ENCODE measurements at places on chromosomes 7 and 10. TPM values are rescaled to one million over a fixed set of nuclear protein-coding genes. Genes with fewer than 3 reads are reported as not detected.

GRCh38 chr7:82481499-82482097 lies 38.0 kb upstream of the CACNA2D1 start:
- H3K36me3 ChIP-seq, result no peaks in the 10 kb centered on the region
- H3K4me1 ChIP-seq, result no peaks in the 10 kb centered on the region
- H3K27ac ChIP-seq, result no peak overlapping the region
- DNase-seq, result peak; percentile 53
- no peaks in the 10 kb centered on the region for H3K27me3 ChIP-seq

- H3K27me3 ChIP-seq, result no peaks in the 10 kb centered on the region
- no peak for DNase-seq
- no peaks in the 10 kb centered on the region for H3K4me1 ChIP-seq
- no peaks in the 10 kb centered on the region for H3K36me3 ChIP-seq
- no peak overlapping the region for H3K4me3 ChIP-seq
Observed at GRCh38 chr10:132001238-132001972, 19.7 kb upstream of the BNIP3 start.

DNA sequence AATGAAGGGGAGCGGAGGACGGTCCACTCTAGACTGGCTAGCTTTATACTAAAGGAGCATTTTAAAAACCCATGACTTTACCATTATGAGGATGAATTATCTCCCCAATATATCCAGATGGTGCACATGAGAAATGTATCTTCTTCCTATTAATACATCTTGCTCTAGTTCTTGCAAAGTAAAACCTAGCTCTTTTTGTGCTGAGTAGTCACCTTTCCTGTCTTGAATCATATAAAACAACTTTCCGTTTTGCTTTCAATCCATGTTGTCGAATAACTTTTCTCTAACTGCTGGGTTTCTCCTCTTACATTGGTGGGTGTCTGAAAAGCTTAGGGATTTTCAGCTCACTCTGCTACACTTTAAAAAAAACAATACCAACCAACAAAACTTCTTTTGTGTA lies 96.3 kb upstream of the TAC1 start:
- H3K27me3 ChIP-seq, result no peaks in the 10 kb centered on the region
- H3K4me3 ChIP-seq, result no peak overlapping the region
- H3K4me1 ChIP-seq, result no peaks in the 10 kb centered on the region
- H3K27ac ChIP-seq, result no peak overlapping the region
- no peak for DNase-seq

- no peaks in the 10 kb centered on the region for H3K27me3 ChIP-seq
- peak overlapping the region; percentile 11 for H3K27ac ChIP-seq
- peak; percentile 66 for DNase-seq
- no peak overlapping the region for H3K4me3 ChIP-seq
- H3K36me3 ChIP-seq, result no peaks in the 10 kb centered on the region
Observed at GRCh38 chr7:92916770-92917224, 80.4 kb upstream of the CDK6 start.

DNA sequence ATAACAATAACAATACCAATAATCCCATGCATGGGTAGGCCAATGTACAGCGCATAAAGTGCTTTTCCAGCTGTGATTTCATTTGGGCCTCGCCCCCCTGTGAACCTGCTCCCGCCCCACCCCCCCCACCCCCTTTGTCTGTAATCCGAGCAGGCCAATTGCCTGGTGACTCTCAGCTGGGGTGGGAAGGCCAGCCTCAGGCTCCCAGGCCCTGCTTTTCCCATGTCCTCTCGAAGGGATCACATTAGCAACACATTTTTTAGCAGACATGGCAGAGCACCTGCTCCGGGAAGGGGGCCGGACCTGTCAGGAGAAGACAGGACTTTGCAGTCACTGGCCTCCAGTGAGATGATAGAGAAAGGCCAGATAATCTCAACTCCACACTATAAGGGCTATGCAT lies 439.3 kb downstream of the RPS24 start:
- no peak for DNase-seq
- no peaks in the 10 kb centered on the region for H3K27me3 ChIP-seq
- H3K4me3 ChIP-seq, result no peak overlapping the region
- no peaks in the 10 kb centered on the region for H3K4me1 ChIP-seq

DNA sequence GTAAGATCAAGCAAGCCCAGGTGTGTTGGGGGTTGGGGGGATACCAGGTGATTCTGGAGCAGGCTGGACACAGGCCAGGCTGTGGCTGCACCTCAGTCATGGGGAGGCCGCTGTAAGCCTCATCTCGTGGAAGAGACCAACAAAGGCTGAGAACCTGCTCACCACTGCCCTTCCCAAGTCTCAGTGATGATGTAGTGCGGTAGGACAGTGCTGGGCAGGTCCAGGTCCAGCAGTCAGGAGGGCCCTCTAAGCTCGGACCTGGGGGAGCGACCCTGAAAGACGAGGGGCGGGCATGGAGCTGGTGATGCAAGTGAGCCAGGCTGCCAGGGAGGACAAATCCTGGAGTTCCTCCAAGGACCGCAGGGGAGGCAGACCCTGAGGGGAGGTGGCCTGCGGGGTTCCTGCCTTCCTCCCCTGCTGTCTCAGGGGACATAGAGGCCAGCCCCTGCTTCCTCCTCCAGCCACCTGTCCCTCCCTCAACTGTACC lies 3.3 kb upstream of the PWWP2B start:
- no peak overlapping the region for H3K27ac ChIP-seq
- H3K4me1 ChIP-seq, result no peaks in the 10 kb centered on the region
- H3K36me3 ChIP-seq, result no peaks in the 10 kb centered on the region
- H3K27me3 ChIP-seq, result 0 out of 2 replicates have a peak, but pooled peaks cover 3% of the 10 kb centered on the region

Gene EPHA1
- 0.32 TPM for total RNA-seq

DNA sequence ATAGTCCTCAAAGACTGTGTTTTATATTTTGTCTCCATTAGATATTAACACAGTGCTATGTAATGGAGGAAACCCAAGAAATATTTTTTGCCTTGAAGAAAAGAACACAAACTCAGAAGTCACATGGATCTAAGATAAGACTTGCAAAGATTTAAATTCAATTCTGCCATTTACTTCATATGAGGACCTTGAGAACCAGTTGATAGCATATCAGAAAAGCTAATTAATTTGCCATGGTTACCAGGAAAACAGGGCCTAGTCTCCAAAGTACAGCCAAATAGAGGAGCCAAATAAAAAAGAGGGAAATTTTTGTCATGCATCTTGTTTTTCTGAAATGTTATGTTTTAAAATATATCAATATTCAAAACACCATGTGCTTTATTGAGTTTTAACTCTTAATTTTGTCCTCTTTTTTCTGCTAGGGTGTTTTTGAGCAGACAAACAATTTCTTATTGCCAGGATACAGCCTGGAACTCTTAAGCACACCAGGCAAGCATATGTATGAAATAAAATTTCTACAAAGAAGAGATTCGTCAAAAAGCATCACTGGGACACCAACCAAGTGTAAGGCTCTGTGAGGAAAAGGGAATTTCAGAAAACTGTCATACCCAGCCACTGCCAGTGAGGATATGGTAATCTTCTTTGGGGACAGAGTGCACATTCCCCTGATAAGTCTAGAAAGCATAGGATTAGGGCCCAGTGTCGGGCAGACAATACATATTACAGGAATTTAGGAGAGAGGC lies 10.6 kb upstream of the TOMM7 start:
- H3K4me1 ChIP-seq, result peaks cover 10% of the 10 kb centered on the region
- no peak overlapping the region for H3K4me3 ChIP-seq
- H3K27me3 ChIP-seq, result no peaks in the 10 kb centered on the region
- no peaks in the 10 kb centered on the region for H3K36me3 ChIP-seq
- H3K27ac ChIP-seq, result no peak overlapping the region
- no peak for DNase-seq

GRCh38 chr10:35150308-35150707 lies 23.7 kb downstream of the CREM start:
- no peak overlapping the region for H3K4me3 ChIP-seq
- no peaks in the 10 kb centered on the region for H3K36me3 ChIP-seq
- H3K27ac ChIP-seq, result no peak overlapping the region
- no peaks in the 10 kb centered on the region for H3K4me1 ChIP-seq
- no peak for DNase-seq
- no peaks in the 10 kb centered on the region for H3K27me3 ChIP-seq

DNA sequence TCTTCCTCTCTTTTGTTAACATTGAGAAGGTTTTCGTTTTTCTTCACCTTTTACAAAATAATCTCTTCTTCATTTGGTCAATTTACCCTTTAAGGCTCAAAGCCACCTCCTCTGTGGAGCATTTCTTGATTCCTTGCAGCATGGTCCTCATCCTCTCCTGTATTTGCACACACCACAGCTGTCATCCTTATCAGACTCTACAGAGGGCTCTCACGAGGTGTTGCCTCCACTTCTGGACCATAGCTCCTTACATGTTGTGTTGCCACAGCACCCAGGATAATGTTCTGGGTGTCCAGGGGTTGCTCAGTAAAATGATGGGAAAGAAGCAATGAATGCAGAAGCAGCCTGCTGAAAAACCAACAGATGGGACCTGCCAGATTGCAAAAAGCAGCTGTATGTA lies 192.8 kb downstream of the SH2D4B start:
- H3K4me3 ChIP-seq, result no peak overlapping the region
- no peaks in the 10 kb centered on the region for H3K4me1 ChIP-seq
- no peak overlapping the region for H3K27ac ChIP-seq
- no peaks in the 10 kb centered on the region for H3K27me3 ChIP-seq
- H3K36me3 ChIP-seq, result no peaks in the 10 kb centered on the region
- DNase-seq, result no peak

- H3K27me3 ChIP-seq, result no peaks in the 10 kb centered on the region
- no peaks in the 10 kb centered on the region for H3K36me3 ChIP-seq
- no peak overlapping the region for H3K27ac ChIP-seq
Observed at GRCh38 chr7:85478530-85478929, 291.7 kb upstream of the SEMA3D start.

Gene STRIP2
- total RNA-seq, result 16.7 TPM

- H3K27me3 ChIP-seq, result peaks cover 18% of the 10 kb centered on the region
- DNase-seq, result peak; percentile 56
- no peak overlapping the region for H3K27ac ChIP-seq
Observed at GRCh38 chr7:155796381-155797261, 15.6 kb downstream of the SHH start.

GRCh38 chr7:33012364-33012763 lies 50.2 kb downstream of the NT5C3A start:
- H3K4me3 ChIP-seq, result no peak overlapping the region
- peaks cover 40% of the 10 kb centered on the region for H3K36me3 ChIP-seq
- no peak for DNase-seq
- no peak overlapping the region for H3K27ac ChIP-seq
- no peaks in the 10 kb centered on the region for H3K4me1 ChIP-seq
- H3K27me3 ChIP-seq, result no peaks in the 10 kb centered on the region

GRCh38 chr7:132029369-132030085 lies 473.1 kb upstream of the PODXL start:
- H3K4me1 ChIP-seq, result no peaks in the 10 kb centered on the region
- no peak overlapping the region for H3K27ac ChIP-seq
- no peak overlapping the region for H3K4me3 ChIP-seq
- peaks cover 5% of the 10 kb centered on the region for H3K27me3 ChIP-seq
- no peaks in the 10 kb centered on the region for H3K36me3 ChIP-seq

Gene CHAT
- not detected for total RNA-seq

Gene LRRC4
- total RNA-seq, result 1.4 TPM

DNA sequence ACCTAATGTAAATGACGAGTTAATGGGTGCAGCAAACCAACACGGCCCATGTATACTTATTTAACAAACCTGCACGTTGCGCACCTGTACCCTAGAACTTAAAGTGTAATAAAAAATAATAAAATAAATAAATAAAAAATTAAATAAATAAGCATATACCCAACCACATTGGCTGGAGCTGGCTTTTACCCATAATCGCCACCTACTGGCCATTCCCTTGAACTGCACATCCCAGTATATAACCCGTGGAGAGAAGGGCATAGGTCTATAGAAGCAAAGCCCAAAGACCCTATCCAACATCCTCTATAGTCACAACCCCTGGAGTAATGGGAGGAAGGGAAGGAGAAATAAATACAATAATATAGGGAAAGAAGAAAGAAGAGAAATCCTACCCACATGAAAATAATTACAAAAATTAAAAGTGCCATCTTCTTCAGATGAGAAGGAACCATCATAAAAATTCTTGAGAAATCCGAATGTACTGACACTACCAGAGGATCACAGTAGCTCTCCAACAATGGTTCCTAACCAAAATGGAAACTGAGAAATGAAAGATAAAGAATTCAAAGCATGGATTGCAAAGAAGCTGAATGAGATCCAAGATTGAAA lies 65.6 kb downstream of the TWIST1 start:
- no peak overlapping the region for H3K4me3 ChIP-seq
- H3K36me3 ChIP-seq, result no peaks in the 10 kb centered on the region
- peak; percentile 48 for DNase-seq
- no peaks in the 10 kb centered on the region for H3K4me1 ChIP-seq

GRCh38 chr7:147774461-147774860 lies 816.1 kb upstream of the C7orf33 start:
- peak; percentile 50 for DNase-seq
- no peaks in the 10 kb centered on the region for H3K36me3 ChIP-seq
- no peaks in the 10 kb centered on the region for H3K27me3 ChIP-seq
- H3K27ac ChIP-seq, result no peak overlapping the region

DNA sequence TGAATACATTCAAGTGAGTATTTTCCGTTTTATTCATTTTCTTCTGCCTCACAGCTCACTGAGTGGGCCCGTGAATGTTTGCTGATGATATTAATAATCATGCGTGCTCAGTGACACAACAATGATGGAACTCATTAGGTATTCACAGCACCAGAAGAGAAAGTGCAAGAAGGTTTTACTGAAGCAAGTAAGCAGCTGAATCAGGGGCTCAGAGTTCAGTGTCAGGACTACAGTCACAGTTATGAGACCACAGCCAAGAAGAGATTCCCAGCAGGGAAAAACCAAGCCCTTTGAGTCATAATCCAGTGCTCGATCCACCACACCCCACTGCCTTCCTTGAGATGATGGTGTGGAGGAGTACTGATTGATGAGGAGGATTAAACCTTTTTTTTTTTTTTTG lies 247.4 kb downstream of the KIAA1217 start:
- H3K4me1 ChIP-seq, result peaks cover 5% of the 10 kb centered on the region
- H3K27me3 ChIP-seq, result no peaks in the 10 kb centered on the region
- no peak overlapping the region for H3K4me3 ChIP-seq
- no peak overlapping the region for H3K27ac ChIP-seq
- DNase-seq, result no peak
- H3K36me3 ChIP-seq, result peaks cover 7% of the 10 kb centered on the region

Gene GRM8
- total RNA-seq, result 1.0 TPM

GRCh38 chr10:88500656-88501055 lies 82.5 kb downstream of the RNLS start:
- no peaks in the 10 kb centered on the region for H3K4me1 ChIP-seq
- H3K27me3 ChIP-seq, result no peaks in the 10 kb centered on the region
- H3K27ac ChIP-seq, result no peak overlapping the region
- no peak for DNase-seq

GRCh38 chr10:117554241-117554814 lies 11.8 kb downstream of the EMX2 start:
- no peaks in the 10 kb centered on the region for H3K27me3 ChIP-seq
- H3K36me3 ChIP-seq, result no peaks in the 10 kb centered on the region
- H3K4me3 ChIP-seq, result no peak overlapping the region
- H3K4me1 ChIP-seq, result no peaks in the 10 kb centered on the region
- DNase-seq, result no peak
- no peak overlapping the region for H3K27ac ChIP-seq

DNA sequence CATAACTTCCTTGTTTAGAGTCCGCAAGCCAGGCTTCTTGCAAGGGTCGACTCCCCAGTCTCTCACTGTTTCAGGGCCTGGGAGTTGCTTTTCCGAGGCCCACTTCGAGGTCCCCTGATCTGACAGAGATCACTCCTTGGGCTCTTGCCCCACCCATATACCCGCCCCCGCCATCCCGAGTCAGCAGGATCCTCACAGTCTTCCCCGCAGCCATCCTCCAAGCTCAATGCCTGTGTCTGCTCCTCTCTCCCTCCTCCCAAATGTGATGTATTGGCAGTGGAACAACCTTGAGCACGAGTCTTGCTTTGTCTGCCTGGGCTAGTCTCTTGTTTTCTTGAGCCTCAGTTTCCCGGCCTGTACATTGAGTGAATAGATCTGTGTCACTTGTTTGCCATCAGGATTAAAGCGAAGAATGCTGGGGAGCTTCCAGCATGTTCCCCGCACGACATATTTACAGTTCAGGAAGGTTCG lies 2.4 kb upstream of the HMX2 start:
- no peak for DNase-seq
- H3K27ac ChIP-seq, result no peak overlapping the region
- no peaks in the 10 kb centered on the region for H3K27me3 ChIP-seq
- H3K36me3 ChIP-seq, result no peaks in the 10 kb centered on the region
- no peak overlapping the region for H3K4me3 ChIP-seq

Measured in SJCRH30 (cell line).